ENCODE measurements at places on chromosomes 13 and 19.
A peak's percentile ranks its signal among the peaks of the same experiment; 100 is the strongest.

GRCh38 chr19:20928371-20928770, 5.3 kb downstream of the ZNF85 start:
- DNase-seq, result no peak

GRCh38 chr19:10430505-10431253, 10.3 kb downstream of the PDE4A start:
- no peak for DNase-seq

GRCh38 chr19:34994286-34994642, 5.9 kb upstream of the GRAMD1A start:
- DNase-seq, result no peak

DNA sequence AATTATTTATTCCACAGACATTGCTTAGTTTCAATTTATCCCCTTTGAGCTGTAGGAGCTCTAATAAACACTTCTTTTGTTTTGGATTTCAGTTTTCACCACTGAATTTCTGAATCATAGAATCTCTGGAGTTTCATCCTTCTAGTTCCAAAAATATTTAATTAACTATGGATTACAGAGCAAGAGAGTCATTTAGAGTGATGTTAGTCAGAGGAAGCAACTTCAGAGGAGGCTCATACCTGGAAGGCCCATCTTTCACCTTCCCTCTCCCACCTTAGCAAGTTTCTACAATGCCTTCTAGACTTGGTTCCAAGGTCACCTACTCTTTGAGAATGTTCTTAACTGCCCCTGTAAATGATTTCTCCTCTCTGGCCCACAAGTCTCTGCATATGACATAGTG, 353.2 kb downstream of the SPRY2 start:
- DNase-seq, result no peak

DNA sequence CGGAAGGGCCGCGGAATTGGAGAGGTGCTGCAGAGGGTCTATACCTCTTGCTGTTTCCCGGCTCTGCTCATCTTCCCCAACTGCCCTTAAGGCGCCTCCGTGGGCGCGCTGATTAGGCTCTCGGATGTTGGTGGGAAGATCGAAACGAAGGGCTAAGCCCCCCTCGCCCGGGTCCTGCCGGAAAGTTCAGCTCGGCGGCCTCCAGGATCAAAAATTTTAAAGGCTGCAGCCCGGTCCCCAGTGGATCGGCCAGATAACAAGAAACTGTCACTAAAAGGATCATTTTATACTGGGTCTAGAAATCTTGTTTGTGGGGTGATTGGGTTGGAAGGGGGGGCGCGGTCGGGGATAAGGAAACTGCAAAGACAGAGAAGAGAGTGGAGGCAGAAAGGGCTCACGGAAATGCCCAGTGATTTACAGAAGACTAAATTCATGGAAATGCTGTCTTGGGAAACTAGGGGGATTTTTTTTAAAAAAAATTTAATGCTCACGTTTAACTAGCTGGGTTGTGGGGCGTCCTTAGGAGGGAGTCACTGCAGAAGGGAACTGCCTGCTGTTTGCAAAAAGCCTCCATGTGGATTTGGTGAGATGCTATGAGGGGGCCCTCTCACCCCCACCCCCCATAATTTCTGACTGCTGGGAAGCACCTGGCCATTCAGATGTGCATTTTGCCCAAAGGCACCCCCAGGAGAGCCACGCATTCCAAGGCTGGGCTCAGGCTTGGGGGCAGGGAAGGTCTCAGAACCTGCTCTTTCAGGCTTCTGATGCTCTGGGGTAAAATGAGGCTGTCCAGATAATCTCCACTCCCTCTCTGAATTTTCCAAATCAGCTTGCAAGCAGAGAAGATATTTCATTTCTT, 7.7 kb downstream of the CDX2 start:
- no peak for DNase-seq

- DNase-seq, result no peak
Observed at GRCh38 chr19:55345818-55346724, 6.4 kb downstream of the KMT5C start.

- DNase-seq, result no peak
Observed at GRCh38 chr13:110299283-110299840, 7.6 kb downstream of the COL4A1 start.

DNA sequence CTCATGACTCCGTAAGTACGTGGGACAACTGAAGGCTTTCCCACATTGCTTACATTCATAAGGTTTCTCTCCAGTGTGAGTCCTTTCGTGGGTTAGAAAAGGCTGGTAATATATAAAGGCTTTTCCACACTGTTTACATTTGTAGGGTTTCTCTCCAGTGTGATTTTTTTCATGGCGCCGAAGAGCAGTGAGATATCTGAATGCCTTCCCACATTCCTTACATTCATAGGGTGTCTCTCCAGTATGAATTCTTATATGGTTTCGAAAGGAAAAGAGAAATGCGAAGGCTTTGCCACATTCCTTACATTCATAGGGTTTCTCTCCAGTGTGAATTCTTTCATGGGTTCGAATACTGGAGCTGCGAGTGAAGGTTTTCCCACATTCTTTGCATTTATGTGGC, 29.5 kb downstream of the ZNF490 start:
- DNase-seq, result no peak

DNA sequence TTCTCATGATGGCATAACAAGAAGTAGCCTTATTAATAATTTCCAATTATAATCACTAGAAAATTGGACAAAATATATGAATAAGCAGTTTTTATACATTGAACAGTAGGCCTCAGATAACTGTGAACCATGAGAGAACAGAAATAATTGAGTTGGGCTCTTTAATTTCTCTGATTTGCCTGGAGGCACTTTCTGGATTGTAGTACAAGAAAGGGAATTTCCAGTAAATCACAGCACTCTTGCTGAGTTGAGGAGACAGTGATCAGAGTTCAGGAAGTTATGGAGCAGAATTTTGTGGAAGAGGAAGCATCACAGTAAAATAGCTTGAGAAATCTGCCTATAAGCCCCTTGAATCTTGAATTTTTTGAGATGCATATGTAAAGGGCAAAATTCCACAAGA, 216.2 kb downstream of the MAB21L1 start:
- DNase-seq, result no peak

DNA sequence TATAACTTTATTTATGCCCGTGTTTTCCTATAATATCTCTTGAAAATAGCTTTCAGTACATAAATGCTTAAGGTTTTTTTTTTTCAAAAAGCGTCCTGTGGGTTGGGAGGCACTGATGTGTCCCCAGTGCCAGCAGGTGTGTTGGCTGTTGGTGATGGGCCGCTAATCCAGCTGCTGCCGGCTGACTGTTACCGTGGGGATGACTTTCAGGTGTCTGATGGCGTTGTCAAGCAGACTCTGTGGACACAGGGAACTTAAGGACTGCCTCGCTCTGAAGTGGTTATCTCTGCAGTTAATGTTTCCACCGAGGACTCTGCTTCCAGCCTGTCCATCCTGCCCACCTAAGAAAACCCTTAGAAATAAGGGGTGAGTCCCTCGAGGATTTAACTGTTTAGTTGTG, 94.5 kb downstream of the ANKRD10 start:
- no peak for DNase-seq

- DNase-seq, result peak; percentile 28
Observed at GRCh38 chr13:71979616-71980015, 112.6 kb upstream of the DACH1 start.

- DNase-seq, result no peak
Observed at GRCh38 chr19:29586401-29586800, 19.7 kb upstream of the POP4 start.

- no peak for DNase-seq
Observed at GRCh38 chr13:75581874-75582640, 32.5 kb downstream of the UCHL3 start.

GRCh38 chr19:42386974-42387707, 3.0 kb downstream of the CNFN start:
- DNase-seq, result no peak

DNA sequence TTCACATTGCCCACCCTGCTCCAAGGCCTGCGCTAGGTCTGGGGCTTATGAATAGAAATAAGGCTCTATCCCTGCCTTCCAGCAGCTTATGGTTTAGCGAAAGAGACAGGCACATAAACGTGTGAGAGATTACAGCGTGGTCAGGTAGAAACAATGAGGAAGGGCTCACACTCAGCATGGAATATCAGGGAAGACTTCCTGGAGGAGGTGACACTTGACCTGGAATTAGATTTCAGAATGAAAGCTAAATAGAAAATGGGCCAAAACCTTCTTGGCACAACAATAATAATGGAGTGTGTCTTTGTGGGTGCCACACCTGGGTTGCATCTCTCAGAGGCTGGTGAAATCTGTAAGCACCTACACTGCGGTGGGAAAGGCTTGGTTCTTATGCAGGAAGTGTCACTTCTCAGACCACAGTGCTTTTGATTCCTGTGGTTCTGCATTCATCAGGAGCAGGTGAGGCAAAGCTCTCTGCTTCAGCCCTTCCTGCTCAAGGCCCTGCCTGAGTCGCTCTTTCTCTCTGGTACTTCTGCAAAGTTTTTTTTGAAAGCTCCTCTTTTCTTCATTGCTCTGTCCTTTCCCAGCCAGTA, 430.3 kb downstream of the ZNF536 start:
- no peak for DNase-seq

DNA sequence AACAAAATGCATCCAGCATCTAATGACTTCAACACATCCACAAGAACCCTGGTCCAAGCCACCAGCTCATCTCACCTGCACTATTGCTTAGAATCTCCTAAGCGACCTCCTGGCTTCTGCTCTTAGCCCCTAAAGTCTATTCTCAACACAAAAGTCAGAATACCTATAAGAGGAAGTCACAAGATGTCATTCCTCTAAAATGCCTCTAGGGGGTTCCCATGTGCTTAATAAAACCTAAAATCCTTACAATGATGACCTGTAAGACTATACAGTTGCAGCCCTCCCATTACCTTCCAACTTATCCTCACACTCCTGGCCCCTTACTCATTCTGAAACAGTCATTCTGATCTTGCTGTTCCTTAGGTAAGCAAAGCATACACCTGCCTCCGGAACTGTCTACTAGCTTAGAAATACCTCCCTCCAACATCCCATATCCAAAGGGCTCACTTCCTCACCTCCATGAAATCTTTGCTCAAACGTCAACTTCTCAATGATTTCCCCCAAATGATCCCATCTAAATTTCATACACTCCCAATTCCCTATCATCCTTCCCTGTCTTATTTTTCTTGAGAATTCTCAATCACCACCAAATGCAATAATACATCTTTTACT, 10.0 kb downstream of the ATP7B start:
- no peak for DNase-seq

DNA sequence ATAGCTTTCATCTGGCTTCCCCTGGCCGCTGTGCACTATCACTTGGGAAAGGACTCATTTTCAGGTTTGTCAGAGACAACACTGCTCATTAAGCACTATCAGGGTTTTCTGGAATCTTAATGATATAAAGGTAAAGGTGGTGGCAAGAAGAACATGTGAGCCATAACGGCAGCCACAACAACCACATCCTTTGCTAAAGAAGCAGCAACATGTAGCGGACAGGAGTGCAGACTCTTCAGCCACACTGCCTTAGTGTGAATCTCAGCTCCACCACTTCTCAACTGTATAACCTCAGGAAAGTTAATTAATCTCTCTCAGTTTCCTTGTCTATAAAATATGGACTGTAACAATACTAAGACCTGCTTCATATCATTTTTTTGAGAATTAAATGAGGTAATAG, 24.1 kb upstream of the MIR17HG start:
- no peak for DNase-seq

DNA sequence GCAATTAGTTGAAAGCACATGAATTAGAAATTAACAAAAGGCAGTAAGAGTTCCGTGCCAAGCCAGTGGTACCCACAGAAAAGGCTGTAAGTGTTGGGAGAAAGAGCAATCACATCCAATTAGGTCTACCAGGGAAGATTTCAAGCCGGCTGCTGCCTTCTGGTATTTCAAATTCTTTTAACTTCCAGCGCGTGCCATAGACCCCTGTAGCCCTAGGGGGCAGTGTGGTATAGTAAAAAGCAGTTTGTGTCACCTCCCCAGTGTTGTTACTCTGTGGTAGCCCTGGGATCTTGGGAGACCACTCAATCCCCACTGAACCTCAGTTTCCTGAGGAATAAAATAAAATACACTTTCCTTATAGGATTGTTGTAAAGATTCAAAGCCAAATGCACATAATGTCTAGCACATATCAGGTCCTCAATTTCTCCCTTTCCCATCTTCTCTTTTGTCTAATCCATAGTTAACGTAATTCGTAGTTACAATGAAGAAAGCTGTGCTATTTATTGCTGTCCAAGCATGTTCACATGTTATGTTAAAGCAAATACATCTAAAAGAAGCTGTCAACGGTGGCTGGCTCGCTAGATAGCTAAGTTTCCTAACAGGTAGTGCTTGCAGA, 230.2 kb downstream of the TDRD3 start:
- no peak for DNase-seq

DNA sequence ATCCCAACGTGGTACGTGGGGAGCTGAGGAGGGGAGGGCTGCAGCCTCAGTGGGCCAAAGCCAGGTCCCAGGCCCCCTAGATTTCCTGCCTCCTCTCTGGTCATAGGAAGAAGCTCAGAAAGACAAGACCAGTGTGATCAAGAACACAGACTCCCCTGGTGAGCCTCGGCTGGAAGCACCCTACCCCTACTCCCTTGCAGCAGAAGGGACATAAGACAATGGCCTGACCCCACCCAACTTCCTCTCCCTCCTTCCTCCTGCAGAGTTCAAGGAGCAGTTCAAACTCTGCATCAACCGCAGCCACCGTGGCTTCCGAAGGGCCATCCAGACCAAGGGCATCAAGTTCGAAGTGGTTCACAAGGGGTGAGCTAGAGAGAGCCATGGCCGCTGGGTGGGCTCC, 11.5 kb downstream of the PODNL1 start:
- no peak for DNase-seq

GRCh38 chr19:10478476-10478875, 24.7 kb downstream of the KEAP1 start:
- no peak for DNase-seq

- DNase-seq, result peak; percentile 48
Observed at GRCh38 chr19:5436106-5436947, 18.9 kb upstream of the ZNRF4 start.

DNA sequence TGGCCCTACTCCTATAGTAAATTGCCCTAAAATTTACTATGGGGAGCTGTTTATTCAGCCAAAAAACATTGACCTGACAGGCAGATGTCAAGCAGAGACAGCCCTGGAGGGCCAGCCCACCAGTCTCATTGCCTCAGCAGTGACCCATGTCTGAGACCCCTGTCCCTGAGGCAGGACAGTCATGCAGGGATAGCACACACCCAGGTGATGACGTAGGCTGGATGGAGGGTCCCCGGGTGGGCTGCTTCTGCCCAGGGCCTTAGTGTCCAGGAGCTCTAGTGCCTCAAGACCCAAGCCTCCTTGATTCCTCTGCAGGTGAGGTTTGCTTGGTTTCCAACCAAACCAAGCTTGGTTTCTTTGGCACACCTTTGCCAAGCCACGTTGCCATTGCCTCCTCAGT, 72.1 kb downstream of the HSPH1 start:
- no peak for DNase-seq

GRCh38 chr19:35766571-35767104, 8.7 kb downstream of the PROSER3 start:
- no peak for DNase-seq
